ENCODE measurements at places on chromosomes 16 and 17.

GRCh38 chr17:72287586-72287985 is 166.8 kb downstream of the SOX9 start:
- no peak for DNase-seq

GRCh38 chr17:80312621-80313135 is 52.0 kb downstream of the RNF213 start:
- no peak for DNase-seq

- DNase-seq, result no peak
Observed at GRCh38 chr16:72467157-72467759, 295.3 kb upstream of the PMFBP1 start.

DNA sequence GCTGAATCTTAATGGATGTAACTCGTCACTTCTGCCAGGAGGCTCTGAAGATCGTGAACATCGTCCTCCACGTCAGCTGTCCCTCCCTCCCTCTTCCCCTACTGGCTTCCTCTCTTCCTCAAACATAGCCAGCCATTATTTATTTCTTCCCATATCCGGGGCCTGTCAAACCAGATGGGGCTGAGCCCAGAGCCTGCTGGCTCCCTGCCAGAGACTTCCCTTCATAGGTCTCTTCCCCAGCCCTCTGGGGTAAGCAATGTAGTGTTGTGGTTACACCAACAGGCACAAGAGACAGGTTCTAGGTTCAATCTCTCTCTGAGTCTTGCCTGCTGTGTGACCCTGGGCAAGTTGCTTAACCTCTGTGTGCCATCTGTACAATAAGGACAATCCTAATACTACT is 40.1 kb upstream of the ZFP90 start:
- no peak for DNase-seq

DNA sequence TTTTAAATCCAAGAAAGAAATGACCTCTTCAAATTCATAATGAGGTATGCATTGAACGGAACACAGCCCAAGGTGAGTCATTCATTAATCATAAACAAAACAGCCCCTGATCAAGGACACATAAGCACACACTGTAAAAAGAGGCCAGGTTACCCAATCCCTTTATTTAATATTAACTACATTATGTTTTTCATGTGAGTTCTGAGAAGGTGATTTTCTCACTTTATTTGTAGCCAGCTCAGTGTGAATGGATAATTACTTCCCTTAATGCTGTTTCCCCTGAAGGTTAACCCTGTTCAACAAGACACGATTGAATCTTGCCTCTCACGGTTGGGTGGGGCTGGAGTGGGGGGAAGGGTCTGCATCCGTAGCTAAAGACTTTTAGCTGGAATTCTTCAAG is 257.3 kb upstream of the SALL1 start:
- no peak for DNase-seq

- no peak for DNase-seq
Observed at GRCh38 chr16:70746040-70746707, 54.8 kb downstream of the VAC14 start.

- peak; percentile 50 for DNase-seq
Observed at GRCh38 chr17:32486701-32487472, at the start of gene CDK5R1. TSS of gene CDK5R1 (plus strand) at chr17:32486993. CDS start at chr17:32487621, 628 bp downstream.

DNA sequence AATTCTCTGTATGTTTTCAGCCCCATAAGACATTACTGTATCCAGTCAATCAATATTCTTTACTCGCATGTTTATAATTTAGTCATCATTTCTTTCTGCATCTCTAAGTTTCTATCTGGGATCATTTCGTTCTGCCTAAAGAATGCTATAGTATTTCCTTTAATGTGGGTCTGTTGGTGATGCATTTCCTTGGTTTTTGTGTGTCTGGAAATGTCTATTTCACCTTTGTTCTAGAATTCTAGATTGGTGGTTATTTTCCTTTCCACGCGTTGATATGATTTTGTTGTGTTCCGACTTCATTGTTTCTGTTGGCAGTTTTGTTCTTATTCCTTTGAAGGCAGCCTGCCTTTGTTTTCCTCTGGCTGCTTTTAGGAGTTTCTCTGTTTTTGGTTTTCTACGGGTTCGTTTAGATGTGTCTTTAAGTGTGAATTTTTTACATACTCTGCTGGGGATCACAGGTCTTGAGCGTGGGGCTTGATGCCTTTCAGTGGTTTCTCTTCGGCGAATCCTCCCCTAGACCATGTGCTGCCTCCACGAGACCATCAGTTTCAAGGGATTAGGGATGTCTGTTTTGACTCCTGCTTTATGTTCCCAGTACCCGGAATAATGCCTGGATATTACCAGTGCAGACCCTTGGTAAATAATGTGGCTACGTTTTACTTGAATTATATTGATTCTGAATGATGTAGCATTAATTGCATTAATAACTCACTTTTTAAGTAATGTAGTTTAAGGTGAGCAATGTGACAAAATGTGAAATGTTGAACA is 23.5 kb downstream of the POLR3E start:
- no peak for DNase-seq

GRCh38 chr17:77223642-77224420 is 83.1 kb downstream of the SEC14L1 start:
- no peak for DNase-seq

DNA sequence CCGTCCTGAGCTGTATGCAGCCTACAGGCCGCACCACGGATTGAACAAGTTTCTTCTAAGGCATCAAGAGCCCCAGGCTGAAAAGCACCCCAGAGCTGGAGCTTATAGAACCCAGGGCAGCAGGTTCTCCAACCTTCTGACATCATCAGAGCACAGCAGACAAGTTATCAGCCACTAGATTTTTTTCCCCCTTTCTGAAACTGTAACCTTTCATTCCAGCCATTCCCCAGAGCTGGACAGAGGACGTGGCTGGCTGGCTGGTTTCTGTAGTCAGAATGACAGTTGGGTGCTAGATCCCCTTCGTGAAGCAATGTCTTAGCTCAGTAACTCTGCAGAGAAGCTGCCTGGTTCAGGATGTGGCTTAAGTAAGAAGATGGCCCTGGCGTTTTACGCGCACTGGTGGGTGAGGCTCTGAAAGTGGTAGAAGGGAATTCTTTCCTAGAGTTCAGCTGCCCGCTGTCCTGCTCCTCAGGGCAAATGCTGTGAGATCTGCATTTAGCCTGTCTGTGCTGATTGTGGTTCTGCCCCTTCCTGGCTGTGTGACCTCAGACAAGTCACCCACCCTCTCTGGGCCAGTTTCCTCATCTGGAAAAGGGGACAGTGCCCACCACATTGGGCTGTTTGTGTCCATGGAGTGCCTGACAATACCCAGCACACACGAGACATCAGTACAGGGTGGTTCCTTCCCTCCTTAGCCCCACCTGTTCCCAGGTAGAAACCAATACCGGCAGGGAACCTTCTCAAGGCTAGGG is 9.1 kb downstream of the DEXI start:
- DNase-seq, result no peak

- no peak for DNase-seq
Observed at GRCh38 chr17:29567554-29568330, 759 bp upstream of the TP53I13 start.

GRCh38 chr16:65889533-65889966 is 476.9 kb upstream of the CDH5 start:
- no peak for DNase-seq

DNA sequence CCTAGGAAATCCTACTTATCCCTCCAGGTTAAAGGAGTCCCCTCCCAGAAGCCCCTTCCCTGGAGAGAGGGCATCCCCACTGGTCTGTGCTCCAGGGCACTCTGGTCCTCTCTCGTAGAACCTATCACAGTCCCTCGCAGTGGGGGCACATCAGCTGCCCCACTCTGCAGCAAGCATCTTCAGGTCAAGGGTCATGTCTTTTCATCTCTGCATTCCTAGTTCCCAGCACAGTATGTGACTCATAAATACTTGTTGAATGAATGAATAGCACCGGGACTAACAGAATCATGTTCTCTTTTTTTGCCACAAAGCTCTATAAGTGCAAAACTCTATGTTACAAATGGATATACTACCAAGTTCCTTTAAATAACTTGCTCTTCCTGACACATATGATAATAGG is 36.0 kb downstream of the RNF157 start:
- DNase-seq, result no peak
